ENCODE measurements at places on chromosomes 6 and 20.

DNA sequence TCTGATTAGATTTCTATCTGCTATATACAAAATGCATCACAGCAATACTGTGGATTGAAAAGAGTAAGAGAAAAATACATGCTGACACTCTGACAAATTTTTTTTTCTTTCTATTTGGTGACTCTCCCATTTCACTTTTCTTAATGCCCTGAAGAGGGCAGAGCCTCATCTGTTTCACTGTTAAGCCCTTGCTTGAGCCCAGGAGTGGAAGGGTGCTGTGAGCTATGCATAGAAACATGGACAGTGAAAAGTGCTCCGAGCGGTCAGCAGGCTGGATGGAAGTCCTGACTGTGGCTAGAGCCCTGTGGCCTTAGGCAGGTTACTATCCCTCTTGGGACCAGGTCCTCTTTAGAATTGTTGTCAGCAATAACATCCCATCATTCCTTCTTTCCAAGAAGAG lies 17.4 kb upstream of the CSE1L start:
- DNase-seq = no peak

GRCh38 chr20:59122566-59122919 lies 41.1 kb upstream of the ZNF831 start:
- no peak for DNase-seq

GRCh38 chr6:87164004-87164403 lies 8.6 kb downstream of the ZNF292 start:
- DNase-seq = no peak

DNA sequence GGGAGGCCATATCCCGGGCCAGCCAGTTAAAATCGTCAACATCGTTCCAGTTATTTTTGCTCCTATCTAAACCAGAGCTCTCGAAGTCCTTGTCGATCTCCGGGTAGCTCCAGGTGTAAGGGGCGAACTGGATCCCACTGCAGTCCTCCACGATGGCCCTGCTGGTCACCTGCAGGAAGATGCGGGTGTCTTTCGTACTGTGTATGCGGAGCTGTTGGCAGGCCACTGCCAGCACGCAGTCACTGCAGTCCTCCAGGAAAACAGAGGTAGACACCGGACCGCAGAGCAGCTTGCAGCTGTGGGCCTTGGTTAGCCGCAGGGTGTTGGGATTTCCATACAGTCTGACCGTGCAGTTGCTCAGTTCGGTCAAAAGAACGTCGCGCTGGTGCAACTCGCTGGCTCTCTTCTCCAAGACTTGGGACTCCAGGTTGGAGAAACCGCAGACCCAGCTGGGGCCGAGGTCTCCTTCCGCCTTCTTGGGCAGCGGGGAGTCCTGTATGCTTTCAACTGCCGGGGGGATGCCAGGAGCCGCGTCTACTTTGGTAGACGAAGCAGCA lies 742 bp downstream of the TBCC start:
- no peak for DNase-seq

DNA sequence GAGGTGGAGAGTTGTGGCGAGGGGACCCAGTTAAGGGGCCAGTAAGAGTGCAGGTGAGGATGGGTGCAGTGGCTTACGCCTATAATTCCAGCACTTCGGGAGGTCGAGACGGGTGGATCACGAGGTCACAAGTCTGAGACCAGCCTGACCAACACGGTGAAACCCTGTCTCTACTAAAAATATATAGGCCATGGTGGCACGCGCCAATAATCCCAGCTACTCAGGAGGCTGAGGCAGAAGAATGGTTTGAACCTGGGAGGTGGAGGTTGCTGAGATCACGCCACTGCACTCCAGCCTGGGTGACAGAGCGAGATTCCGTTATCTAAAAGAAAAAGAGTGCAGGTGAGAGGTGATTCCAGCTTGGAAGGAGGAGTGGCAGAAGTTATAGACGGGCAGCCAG lies 28.0 kb downstream of the PPP1R3G start:
- no peak for DNase-seq

- DNase-seq = peak; percentile 62
Observed at GRCh38 chr20:8018958-8019245, 659 bp downstream of the TMX4 start.

DNA sequence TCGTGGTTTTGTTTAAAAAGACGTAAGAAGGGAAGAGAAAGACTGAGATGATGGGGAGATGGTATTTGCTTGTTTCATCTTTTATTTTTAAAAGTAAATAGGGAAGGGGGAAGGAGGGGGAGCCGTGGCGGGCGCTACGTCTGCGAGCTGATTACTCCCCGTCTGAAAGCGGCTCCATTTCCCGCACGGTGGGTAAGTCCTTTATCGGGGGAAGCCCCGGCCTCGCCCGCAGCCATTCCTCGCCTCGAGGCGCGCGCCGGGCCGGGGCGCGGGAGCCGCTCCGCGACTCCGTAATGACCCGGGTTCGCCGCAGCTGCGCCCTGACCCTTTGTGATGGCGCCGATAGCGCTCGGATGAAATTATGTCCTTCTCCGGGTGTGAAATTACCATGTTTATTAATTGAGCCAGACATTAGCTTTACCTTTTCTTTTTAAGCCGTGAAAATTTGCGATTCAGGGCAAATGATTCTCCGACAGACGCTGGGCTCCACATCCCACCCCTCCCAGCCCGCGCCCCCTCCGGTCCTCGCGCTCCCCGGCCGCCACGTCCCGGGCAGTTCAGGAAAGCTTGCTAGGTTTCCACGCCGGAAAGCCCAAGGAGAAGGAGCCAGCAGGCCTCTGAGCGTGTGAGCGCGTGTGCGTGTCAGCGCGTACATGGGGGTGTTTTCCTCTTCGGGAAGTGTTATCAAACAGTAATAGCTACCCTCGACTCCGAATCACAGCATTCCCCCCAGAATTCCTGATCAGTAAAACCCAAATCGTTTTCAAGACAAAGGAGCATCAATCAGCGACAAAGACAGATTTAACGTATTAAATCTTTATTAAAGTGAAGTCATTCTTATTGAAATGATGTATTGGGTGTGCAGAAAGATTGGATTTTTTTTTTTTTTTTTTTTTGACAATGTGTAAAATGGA lies 30.0 kb downstream of the TFAP2A start:
- DNase-seq = no peak

GRCh38 chr6:142481466-142481865 lies 179.7 kb downstream of the ADGRG6 start:
- DNase-seq = no peak
